T-helper 1 cell (primary cell): ENCODE measurements at places on chromosomes 1 and 21.

GRCh38 chr1:27446496-27447020 is 43.4 kb downstream of the WASF2 start:
- DNase-seq: no peak

GRCh38 chr1:43358121-43358745 is 548 bp upstream of the CDC20 start:
- no peak for DNase-seq

DNA sequence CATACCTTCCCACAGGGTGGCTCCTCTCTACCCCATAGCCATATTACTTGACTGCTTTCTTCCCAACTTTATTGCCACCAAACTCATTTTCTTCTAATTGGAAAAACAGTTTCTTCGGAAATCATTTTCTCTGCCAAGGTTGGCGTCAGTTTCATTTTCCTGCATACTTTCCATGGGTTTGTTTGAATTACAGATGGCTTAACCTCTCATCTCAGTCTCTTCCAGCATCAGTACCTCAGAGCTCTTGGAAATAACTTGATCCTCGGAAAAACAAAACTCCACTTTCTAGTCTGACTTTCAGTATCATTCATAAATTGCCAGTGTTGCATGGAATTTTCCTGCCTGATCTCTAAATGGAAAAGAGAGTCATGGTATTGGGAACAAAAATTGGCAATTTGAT is 20.3 kb upstream of the PRDM2 start:
- DNase-seq: no peak

DNA sequence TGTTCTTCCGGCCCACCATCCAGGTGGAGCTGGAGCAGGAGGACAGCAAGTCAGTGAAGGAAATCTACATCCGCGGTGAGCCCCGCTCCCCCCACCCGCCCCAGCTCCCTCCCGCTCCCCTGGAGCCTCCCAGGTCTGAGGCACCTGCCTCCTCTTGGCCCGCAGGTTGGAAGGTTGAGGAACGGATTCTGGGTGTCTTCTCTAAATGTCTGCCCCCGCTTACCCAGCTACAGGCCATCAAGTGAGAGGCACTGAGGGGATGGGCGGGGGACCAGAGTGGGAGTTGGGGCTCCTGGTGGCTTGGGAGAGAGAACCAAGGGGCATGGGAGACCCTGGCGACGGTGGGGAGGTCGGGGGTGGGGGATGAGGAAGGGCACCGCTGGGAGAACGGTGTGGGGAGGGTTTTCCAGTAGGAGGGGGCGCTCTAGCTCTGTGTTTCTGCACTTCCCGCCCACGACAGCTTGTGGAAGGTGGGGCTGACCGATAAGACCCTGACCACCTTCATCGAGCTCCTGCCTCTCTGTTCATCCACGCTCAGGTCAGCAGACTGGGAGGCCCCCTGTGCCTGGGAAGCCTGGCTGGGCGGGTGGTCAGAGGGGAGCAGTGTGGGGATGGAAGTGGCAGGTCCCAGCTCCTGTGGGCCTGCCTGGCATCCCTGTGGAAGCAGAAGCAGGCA is 4.2 kb downstream of the LRRC71 start:
- DNase-seq: no peak

DNA sequence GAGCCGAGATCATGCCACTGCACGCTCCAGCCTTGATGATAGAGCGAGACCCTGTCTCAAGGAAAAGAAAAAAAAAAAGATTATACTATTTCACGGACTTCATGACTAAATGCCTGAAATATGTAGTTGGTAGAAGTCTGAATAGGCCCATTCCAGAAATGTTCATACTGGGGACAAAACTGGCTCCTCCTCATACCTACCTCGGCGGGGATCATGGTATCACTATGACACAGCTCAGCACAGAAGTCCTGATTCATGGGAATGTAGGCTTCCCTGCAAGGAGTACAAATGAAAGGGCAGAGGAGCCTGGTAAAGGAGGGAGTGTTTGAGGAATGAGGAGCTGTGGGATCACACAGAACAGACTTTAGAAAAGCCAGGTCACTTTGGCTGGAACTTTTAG is 5.0 kb downstream of the SPATA46 start:
- no peak for DNase-seq
